Bone marrow (tissue), 2 donors: ENCODE measurements at places on chromosomes 3 and 15.
A peak's percentile ranks its signal among the peaks of the same experiment; 100 is the strongest.

DNA sequence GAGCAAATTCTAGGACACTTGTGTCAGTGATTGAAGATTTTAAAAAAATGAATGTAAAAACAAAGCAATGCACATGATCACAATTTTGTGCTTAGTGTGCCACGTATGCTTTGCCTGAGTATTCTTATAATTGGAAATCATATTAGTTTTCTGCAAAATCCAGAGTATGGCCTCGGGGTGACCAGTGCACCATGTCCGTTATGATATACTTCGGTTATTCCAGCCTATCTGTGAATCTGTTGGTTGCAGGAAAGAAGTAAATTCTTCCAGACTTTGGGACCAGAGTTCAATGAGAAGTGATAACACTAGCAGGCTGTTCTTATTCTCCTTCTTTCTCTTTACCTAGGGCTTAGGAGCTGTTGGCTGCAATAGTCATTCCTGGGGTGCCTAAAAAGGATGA lies 152.0 kb upstream of the TMC3 start:
- DNase-seq = no peak

DNA sequence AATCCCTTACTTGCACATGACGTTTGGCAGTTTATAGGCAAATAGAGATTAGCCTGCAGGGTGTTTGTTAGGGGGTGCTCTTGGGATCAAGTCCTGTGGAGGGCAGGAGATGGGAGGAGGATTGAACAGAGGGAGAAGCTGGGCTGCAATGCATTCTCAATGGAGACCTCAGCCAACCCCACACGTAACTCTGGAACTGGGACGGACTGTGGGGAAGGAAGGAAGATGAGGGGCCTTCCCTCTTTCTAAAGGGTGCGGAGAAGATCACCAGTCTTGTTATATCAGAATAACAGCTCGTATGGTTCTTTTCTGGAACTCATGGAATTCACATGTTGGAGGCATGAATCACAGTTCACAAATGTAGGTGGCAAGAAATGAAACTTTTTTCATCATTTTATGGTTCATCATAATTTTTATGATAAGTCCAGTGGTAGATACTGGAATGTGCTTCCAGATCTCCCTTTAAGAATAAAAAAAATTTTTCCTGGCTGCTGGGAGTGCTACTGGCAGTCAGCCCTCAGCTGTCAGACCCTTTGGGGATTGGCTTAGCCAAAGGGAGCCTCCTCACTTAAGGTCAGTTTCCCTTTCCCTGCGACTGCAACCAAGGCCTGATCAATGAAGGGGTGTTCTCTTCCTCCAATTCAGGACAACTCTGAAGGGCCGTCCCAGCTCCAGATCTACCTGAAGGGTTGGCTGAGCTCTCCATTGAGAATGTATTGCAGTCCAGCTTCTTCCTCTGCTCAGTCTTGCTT lies 20.5 kb upstream of the LYZL4 start:
- no peak for DNase-seq

GRCh38 chr15:68550498-68551295 lies 28.1 kb upstream of the CORO2B start:
- DNase-seq = no peak

- DNase-seq = no peak
These were observed 762 bp downstream of the NCK1 start for GRCh38 chr3:136862617-136863322.

DNA sequence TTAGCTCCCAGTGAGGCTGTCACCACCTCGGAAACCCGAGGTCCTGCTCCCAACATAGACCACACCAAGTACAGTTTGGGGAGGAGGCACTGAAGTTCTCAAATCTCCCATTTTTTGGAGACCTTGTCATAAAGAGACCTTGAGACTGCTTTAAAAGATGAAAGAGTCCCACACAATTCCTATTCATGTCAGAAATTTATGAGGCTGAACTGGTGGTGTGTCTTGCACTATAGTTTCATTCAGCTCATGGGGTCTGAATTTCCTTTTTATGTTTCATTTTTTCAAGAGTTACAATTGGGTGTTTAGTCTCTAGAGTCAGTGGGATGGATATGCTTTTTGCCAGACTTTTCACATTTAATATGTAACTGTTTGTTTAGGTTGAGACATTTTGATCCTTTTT lies 318.1 kb upstream of the LRRFIP2 start:
- no peak for DNase-seq

GRCh38 chr15:53000409-53000808 lies 210.3 kb upstream of the ONECUT1 start:
- no peak for DNase-seq

DNA sequence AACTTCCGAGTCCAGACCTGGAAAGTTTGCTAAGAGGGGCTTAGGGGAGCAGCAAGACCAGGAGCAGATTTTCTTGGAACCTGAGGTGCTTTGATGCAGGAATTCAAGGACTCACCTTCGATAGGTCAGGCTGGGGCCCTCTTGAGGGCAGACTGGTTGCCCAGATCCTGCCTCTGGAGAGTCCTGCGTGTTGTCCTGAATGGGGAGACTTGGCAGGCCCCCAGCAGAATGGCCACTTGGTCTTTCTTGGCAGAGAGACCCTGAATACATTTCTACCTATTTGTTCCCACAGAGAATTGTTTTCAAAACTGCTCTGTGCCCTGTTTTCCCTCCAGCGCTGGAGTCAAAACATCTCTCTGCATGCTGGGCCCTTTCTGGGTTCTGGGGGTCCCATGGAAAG lies 4.2 kb downstream of the KLF13 start:
- DNase-seq = no peak

DNA sequence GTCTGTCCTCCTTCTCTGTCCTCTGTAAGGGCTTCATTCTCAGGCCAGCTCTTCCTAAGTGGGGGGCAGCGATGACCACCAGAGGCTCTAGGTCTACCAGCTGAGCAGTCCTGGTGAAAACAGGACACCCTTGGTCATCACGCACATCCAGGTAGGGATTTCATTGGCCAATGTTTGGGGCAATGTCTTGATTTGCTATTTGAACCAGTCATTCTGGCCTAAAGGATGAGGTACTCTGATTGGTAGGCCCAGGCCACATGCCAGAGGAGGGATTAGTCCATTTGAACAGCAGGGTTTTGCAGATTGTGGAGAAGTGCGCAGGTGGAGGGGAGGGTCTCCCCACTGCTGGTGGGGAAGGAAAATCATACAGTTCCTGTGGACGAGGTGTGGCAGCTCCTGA lies 57.3 kb downstream of the PLXNA1 start:
- no peak for DNase-seq

DNA sequence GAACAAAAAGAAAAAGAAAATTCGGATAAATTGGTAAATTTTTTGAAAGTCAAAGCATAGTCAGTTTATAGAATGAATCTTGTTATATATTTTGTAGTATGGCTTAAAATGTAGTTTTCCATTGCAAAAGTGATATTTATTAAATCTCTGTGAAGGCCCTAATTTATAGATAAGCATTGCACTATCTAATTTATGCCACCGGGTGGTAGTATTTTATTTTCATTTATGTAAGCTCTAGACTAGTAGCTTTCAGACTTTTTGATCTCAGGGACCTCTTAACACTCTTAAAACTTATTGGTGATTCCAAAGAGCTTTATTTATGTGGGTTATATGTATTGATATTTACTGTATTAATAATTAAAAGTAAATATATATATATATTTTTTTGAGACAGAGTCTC lies 133.9 kb upstream of the LRRFIP2 start:
- no peak for DNase-seq

DNA sequence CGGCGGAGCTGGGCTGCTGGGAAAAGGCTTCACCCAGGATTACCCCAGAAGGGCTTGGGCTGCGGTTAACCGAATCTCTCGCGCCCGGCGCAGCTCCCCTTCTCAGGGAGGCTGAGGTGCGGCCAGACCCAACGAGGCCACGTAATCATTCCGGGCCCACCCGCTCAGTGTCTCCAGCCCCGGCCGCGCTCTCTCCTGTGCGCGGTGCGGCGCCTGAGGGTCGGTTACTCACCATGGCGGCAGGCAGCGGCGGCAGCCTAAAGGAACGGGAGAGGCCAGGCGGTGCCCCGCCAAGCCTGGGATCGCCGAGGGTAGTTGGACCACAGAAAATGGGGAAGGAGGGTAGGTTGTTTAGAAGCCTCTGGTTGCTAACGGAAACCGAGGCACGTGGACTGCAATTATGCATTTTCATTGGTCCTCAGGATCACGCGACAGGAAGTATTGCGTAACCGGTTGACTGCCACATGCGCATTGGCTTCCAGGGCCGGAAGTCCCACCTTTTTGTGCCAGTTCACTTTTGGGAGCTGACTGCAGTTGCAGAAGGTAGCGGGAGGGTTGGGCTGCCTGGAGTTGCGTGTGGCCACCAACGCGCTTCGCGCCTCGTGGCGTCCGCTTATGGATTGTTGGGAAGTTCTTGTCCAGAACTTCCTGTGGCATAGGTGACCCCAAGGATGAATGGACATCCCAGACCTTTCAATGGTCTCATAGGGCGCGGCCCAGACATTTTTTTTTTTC lies at the start of gene LZTFL1:
LZTFL1 (minus strand) TSS at position 363 of the 735 bp plus-strand sequence; CDS start at position 235, 128 bp downstream.
- peak; percentile 66 for DNase-seq

- DNase-seq = no peak
These were observed 44.6 kb downstream of the EIF4E3 start for GRCh38 chr3:71680603-71681002.

DNA sequence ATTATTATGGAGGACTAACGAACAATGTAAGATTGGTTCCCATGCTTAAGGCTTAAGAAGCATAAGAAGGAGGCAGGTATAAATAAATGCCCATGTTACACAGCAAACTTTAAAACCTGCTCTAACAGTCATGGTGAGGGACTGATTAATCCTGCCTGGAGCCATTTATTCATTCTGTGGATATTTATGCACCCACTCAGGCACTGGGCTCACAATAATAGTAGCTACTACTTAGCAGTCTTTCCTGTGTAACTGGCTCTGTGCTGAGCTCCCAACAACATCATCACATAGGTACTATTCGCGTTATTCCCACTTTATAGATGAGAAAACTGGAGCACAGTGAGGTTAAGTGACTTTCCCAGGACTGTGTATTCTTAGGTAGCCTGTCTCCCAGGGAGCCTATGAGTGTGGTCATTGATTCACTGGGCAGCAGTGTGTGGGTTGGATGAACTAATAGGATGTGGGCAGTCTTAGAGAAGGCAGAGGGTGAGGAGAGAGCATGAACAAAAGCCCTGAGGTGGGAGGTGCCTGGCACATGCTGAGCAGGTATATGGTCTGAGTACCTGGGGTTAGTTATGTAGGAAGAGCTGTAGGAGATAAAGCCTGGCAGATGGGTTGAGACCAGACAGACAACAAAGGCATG lies 44.1 kb upstream of the UMPS start:
- no peak for DNase-seq

GRCh38 chr3:50370594-50370993 lies 11.3 kb upstream of the TMEM115 start:
- DNase-seq = no peak

GRCh38 chr15:40768521-40769273 lies 1.1 kb upstream of the C15orf62 start:
- DNase-seq = peak; percentile 51

- no peak for DNase-seq
These were observed 38.7 kb downstream of the GUCA1C start for GRCh38 chr3:108914774-108915641.

- peak; percentile 67 for DNase-seq
These were observed 210.9 kb upstream of the KCNMB2 start for GRCh38 chr3:178325330-178325729.

DNA sequence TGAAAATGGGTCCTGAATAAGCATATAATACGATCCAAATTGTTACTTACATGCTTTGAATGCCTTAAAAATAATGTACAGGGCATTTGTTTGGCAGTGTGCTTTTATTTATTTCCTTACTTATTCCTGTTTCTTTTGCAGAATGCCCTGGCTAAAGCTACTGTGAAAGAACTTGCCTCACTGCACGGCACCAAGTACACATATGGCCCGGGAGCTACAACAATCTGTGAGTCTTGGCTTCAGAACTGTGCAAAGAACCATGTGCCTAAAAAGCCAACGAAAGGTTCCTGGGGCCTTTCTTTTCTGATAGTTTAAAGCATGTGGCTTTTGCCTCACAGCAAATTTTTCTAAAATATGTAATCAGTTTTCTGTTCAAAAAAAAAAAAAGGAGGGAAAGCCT lies 7.8 kb upstream of the CPA3 start:
- DNase-seq = no peak

GRCh38 chr3:61839256-61839655 lies 277.9 kb downstream of the PTPRG start:
- no peak for DNase-seq

DNA sequence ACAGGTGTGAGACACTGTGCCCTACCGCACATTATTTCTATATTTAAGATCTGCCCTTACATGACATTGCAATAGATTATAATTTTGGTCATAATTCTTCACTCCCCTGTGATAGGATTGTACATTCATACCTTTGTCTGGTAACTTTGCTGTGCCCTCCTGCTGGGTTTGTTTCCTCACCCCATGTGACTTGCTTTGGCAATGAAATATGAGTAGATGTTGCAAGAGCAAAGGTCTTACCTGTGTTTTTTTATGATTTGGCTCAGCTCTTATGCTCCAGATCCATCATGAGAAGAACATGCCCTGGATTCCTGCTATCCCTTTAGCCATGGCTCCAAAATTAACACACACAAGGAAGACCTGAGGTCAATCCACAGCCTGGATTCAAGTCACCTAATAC lies 137.7 kb upstream of the EOMES start:
- DNase-seq = no peak

- no peak for DNase-seq
These were observed 15.3 kb upstream of the CACNA1D start for GRCh38 chr3:53478921-53479664.

DNA sequence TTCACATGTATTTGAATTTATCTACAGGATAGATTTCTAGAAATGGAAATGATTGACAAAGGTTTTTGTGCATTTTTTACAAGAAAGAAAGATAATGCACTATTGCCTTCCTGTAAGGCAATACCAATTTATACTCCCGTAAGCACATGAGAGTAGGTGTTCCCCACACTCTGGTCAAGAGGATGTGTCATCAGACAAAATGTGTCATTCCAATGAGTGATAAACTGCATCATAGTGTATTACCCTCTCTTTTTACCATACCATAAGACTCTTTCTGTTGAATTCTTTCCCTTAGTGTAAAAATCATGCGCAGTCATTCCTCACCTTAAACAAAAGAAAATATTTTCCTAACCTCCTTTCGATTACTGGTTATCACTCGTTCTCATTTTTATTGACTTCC lies 251.0 kb downstream of the ROBO1 start:
- no peak for DNase-seq

DNA sequence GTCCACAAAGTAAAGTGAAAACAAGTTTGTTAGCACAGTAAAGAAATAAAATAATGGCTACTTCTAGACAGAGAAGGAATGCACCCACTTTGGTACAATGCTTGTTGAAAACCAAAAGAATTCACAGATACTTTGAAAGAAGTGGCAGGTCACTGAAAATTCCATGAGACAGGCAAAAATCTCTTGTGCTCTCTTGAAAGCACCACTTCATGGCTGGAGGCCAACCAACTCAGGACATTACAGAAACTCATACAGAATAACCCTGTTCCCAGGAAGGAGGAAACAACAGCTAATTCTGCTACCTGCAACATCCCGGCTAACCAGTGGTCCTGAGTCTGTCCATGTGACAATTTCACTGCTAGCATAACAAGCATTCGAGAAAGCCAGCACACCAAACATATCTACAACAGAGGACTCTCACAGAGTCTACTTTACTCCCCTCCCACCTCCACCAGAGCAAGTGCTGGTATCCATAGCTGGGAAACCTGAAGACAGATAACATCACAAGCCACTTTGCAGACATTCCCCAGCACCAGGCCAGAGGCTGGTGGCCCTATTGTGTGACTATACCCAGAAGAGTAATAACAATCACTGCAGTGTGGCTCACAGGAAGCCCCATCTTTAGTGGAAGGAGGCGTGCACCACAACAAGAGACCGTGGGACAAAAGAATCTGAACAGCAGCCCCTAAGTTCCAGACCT lies 255.3 kb upstream of the SLITRK3 start:
- no peak for DNase-seq
